Retinal pigment epithelial cell (primary cell): ENCODE measurements at places on chromosomes 3 and 15.

DNA sequence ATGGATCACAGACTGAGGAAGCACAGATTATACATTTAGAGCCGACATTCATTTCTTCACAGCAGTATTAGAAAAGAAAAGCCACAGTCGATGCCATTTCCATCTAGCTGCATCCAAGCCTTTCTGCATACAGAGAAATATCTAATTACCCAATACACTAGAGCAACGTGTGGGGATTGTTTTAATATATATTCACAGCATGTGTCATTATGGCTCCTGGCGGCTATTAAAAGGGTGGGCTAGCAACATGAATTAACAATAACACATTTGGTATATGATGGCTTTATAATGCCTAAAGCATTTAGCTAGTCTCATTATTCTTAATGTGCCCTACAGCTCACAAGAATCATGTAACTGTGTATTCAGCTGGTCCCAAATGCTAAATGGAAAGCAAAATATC, 1030.5 kb downstream of the FHIT start:
- no peak for DNase-seq

DNA sequence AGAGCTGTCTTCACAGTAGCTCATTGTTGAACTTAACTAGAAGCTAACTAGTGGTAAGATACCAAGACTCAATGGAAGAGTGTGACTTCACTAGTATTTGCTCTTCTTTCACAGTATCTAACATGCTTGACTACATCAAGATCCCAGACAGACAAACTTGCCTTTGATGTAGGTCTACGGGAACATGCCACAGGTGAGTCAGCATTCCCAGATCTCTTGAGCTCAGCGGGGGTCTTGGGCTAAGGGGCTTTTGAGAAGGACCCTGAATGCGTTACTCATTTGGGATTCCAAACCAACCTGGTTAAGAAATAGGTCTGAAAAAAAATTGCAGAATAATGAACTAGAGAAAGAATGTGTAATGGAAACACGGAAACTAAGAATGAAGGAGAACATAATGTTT, 222.4 kb downstream of the RYR3 start:
- no peak for DNase-seq

DNA sequence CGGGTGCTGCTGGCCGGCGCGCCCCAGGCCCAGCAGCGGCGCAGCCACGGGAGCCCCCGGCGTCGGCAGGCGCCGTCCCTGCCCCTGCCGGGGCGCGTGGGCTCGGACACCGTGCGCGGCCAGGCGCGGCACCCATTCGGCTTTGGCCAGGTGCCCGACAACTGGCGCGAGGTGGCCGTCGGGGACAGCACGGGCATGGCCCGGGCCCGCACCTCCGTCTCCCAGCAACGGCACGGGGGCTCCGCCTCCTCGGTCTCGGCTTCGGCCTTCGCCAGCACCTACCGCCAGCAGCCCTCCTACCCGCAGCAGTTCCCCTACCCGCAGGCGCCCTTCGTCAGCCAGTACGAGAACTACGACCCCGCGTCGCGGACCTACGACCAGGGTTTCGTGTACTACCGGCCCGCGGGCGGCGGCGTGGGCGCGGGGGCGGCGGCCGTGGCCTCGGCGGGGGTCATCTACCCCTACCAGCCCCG, 777 bp downstream of the LOXL1 start:
- no peak for DNase-seq

GRCh38 chr3:71478568-71478967, 105.0 kb downstream of the FOXP1 start:
- no peak for DNase-seq
